NCI-H226 (cell line): ENCODE measurements at places on chromosomes 7 and 10.

DNA sequence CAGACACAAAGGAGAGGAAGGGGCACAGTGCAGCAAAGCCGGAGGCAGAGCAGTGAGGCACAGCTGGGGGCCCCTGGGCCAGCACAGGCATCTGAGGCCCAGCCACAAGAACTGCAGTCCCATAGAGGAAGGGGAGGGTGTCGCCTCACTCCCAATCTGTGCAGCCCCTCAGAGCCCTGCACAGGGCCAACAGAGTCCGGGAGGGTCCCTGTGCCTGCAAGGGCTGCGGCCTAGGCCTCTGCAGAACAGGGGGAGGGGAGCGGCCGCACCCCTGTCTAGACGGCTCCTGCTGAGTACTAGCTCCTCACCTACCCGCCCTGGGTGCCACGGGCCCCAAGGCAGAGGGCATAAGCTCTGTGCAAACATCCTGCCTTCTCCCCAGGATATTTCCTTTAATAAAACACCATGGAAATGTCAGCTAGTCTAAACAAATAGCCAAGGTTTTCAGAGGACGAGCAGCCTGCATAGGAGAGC is 32.4 kb upstream of the RET start:
- no peak for DNase-seq

GRCh38 chr10:119754936-119755335 is 29.1 kb downstream of the INPP5F start:
- DNase-seq = no peak

- DNase-seq = no peak
Measured at GRCh38 chr10:97378933-97379921, 21.9 kb downstream of the RRP12 start.

GRCh38 chr10:67772894-67773511 is 65.0 kb downstream of the DNAJC12 start:
- DNase-seq = no peak

- no peak for DNase-seq
Measured at GRCh38 chr10:13231190-13231589, 3.0 kb downstream of the UCMA start.

GRCh38 chr10:130769146-130770017 is 542.1 kb downstream of the TCERG1L start:
- no peak for DNase-seq

DNA sequence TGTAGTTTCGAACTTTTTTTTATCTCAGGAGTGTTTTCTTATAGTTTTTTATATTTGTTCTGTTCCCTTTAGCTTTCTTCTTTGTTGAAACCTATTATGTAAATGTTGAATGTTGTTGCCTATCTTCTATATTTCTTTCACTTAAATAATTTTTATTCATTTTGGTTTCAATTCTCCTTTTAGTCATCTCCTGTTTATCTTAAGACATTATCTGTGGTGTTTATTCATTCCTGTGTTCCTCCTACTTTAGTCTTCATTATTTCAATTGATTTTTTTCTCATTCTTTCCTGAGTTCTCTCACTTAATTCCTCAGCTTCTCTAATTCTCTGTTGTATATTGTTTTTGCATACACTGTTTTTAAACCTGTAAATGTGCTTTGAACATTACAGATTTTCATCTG is 64.1 kb downstream of the XPNPEP1 start:
- no peak for DNase-seq

DNA sequence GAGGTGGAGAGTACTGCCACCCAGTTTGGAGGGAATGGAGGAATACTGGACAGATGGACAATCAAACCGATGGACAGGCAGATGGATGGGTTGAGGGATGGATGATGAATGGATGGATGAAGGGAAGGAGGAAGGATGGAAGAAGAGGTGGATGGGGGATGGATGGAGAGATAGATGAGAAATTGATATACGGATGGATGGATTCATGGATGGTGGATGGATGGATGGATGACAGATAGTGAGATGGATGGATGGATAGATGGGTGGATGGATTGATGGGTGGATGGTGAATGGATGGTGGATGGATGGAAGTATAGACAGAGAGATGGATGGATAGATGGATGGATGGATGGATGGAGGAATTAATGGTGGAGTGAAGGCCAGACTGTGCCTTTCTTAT is 42.6 kb downstream of the ALOX5 start:
- DNase-seq = no peak

DNA sequence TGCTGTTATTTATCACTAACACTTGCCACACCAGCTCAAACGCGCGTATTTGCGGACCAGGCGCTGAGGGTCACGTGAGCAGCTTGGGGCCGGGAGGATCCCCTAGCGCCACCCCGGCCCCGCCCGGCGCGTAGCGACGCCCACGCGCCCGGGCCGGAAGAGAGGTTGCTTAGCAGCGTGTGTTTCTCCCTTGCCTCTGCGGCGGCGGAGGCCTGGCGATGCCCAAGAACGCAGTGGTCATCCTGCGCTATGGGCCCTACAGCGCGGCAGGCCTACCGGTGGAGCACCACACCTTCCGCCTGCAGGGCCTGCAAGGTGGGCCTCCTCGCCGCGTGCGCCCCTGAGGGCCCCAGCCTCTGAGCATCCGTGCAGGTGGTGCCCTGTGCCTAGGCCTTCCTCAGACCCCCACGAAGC is at the start of gene C10orf53:
Gene C10orf53 (plus strand): TSS at position 172 of the 414 bp plus-strand sequence. CDS start 47 bp downstream, at position 219.
- no peak for DNase-seq
